ENCODE measurements at places on chromosomes 5 and 9. TPM values are rescaled to one million over a fixed set of nuclear protein-coding genes. Genes with fewer than 3 reads are reported as not detected.

Gene FOXI1
- total RNA-seq = not detected

Gene SLC28A3
- total RNA-seq = 0.13 TPM

Gene QSOX2
- 20.9 TPM for total RNA-seq

Gene IFNA2
- not detected for total RNA-seq

DNA sequence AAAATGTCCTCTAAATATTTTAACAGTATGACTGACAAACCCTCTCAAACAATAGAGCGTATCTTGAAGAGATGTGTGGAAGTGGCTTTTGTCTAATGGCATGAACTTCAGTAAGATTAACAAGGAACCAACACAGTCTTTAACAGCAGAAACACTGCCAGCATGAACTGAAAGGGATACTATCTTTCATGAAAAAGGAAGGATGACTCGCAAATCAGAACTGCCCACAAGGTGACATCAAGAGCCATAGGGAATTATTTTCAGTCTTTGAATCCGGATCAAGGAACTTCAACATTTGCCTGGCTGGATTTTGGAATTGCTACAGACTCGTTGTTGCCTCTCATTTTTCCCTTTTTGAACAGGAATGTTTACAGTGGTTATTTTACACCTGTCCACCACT, 5.1 kb upstream of the HEXB start:
- peak; percentile 49 for DNase-seq

GRCh38 chr9:96071076-96071814, 195.8 kb downstream of the ERCC6L2 start:
- peak; percentile 28 for DNase-seq

- no peak for DNase-seq
Measured at GRCh38 chr9:970151-970996, 6.1 kb upstream of the DMRT3 start.

DNA sequence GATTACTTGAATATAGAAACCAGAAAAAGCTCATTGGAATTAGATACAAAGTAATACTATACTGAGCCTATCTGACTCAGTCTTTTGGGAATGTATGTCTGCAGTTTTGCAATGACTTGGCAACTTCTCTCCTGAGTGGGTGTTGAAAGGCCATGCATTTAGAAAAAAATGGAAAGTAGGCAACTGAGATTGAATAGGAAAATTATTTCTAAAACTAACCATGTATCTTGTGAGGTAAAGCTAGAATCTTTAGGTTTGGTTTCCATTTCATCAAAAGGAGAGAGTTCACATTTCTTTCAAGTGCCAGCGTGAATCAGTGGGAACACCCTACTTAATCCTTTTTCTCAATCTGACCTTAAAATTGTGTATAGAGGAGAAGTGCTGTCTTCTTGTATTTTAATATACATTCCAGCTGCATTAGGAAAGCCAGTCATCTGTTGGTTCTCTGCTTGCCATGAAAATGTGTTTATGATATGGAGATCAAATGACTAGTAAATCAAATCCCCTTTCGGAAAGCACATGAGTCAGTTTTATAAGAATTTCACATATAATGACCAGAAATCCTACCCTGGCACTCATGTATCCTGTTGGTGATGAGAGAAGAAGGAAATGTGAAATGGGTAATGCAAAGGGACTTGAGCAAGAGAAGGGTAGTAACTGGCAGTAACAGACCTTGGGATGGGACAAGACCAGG, 30.4 kb downstream of the NFX1 start:
- DNase-seq = peak; percentile 94

DNA sequence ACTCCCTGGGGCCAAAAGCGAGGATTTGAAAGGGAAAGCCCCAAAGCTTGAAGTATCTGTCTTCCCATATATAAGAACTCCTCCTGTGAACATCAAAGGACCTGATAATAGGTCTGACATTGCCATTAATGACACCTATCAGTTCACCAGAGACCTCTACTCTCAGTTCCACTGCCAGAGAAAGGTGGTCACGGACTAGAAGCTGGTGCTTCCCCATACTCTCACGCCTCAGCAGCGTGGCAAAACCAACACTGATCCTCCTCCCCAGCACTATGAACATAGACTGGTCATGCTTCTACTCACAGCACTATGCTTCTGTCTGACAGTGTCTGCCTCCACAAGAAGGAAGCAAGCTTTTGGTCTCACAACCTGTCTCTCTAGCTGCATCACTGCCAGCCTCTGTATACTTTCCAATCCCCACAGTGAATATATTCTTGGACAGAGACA, 37.9 kb downstream of the NRG2 start:
- no peak for DNase-seq

Measured in LHCN-M2 (cell line).